Pancreas (tissue), 10 donors: ENCODE measurements at places on chromosomes 5 and 9. TPM values are rescaled to one million over a fixed set of nuclear protein-coding genes. Genes with fewer than 3 reads are reported as not detected.

- H3K4me3 ChIP-seq = no peak overlapping the region
- H3K4me1 ChIP-seq = no peaks in the 10 kb centered on the region
- no peaks in the 10 kb centered on the region for H3K27me3 ChIP-seq
- H3K36me3 ChIP-seq = no peaks in the 10 kb centered on the region
- no peak for DNase-seq
Observed at GRCh38 chr5:157088342-157088990, 20.4 kb downstream of the HAVCR2 start.

TOMM5 gene
- polyA plus RNA-seq = 59.2 TPM

- no peak overlapping the region for H3K27ac ChIP-seq
- H3K36me3 ChIP-seq = no peaks in the 10 kb centered on the region
- no peak overlapping the region for H3K4me3 ChIP-seq
- H3K27me3 ChIP-seq = no peaks in the 10 kb centered on the region
- H3K4me1 ChIP-seq = no peaks in the 10 kb centered on the region
- DNase-seq = peak; percentile 59
Observed at GRCh38 chr5:148482697-148483462, 99.1 kb downstream of the FBXO38 start.

- no peaks in the 10 kb centered on the region for H3K36me3 ChIP-seq
- no peaks in the 10 kb centered on the region for H3K27me3 ChIP-seq
- DNase-seq = no peak
Observed at GRCh38 chr9:135791431-135792267, 89.7 kb downstream of the KCNT1 start.

PCDHGB3 gene
- polyA plus RNA-seq = 0.59 TPM

NKD2 gene
- polyA plus RNA-seq = 18.6 TPM

DNA sequence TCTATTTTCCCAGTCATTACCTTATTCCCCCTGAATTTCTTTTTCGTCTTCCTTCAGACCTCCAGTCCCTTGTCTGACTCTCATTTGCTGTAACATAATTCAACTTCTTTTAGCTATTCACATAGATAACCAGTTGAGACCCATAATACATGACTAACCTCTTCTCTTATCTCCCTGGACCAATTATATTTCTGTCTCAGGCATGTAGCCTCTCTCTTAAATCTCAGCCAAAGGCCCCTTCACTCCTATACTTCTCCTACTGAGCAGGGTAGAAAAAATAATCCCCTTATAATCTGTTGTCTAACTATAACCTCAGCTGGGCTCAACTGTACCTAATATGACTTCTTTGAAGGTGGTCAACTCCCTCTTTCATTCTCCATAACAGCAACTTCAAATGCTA, 20.9 kb downstream of the RANBP6 start:
- H3K27me3 ChIP-seq = no peaks in the 10 kb centered on the region
- H3K36me3 ChIP-seq = no peaks in the 10 kb centered on the region
- H3K27ac ChIP-seq = no peak overlapping the region

GRCh38 chr9:89304020-89304833, 6.8 kb upstream of the CKS2 start:
- no peaks in the 10 kb centered on the region for H3K4me1 ChIP-seq
- no peaks in the 10 kb centered on the region for H3K36me3 ChIP-seq
- no peak for DNase-seq

DNA sequence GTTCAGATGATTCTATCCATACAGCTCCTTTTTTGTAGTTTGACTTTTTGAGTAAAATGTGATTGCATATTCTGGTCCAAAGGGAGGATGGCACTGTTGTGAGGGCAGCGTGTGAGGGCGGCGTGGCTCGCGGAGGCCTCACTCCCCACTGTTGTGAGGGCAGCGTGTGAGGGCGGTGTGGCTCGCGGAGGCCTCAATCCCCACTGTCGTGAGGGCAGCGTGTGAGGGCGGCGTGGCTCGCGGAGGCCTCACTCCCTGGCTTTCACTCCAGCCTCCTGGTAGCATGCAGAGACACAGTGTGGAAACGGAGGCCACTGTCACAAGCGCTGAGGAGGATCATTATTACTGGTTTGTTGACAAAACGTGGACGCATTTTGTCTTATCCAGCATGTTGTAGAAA, 79.0 kb downstream of the EHMT1 start:
- no peaks in the 10 kb centered on the region for H3K36me3 ChIP-seq
- no peaks in the 10 kb centered on the region for H3K4me1 ChIP-seq
- no peaks in the 10 kb centered on the region for H3K27me3 ChIP-seq
- no peak overlapping the region for H3K27ac ChIP-seq

- no peak for DNase-seq
- no peak overlapping the region for H3K4me3 ChIP-seq
- H3K36me3 ChIP-seq = no peaks in the 10 kb centered on the region
- no peaks in the 10 kb centered on the region for H3K4me1 ChIP-seq
- no peaks in the 10 kb centered on the region for H3K27me3 ChIP-seq
- H3K27ac ChIP-seq = no peak overlapping the region
Observed at GRCh38 chr5:98282521-98282920, 490.9 kb upstream of the RGMB start.

GPR150 gene
- polyA plus RNA-seq = 1.4 TPM

DNA sequence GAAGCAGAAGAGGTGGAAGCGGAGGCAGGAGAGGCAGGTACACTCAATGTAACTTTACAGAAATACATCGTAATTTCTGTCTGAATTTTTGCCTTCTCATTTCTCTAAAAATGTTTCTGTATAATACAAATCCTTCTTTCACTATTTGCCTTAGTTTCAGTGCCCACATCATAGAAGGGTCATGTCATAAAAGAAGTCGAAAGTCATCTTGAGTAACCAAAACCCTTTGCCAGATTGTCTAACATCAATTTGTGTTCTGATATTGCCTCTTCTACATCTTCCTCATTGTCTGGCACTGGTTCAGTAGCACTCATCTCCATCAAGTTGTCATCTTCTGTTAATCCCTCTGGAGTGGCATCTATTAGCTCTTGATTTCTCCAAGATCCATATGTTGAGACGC, 6.2 kb upstream of the CYFIP2 start:
- no peaks in the 10 kb centered on the region for H3K36me3 ChIP-seq
- H3K27ac ChIP-seq = no peak overlapping the region
- no peaks in the 10 kb centered on the region for H3K27me3 ChIP-seq
- no peak overlapping the region for H3K4me3 ChIP-seq

- no peak overlapping the region for H3K4me3 ChIP-seq
- no peaks in the 10 kb centered on the region for H3K36me3 ChIP-seq
- H3K27ac ChIP-seq = no peak overlapping the region
- H3K27me3 ChIP-seq = no peaks in the 10 kb centered on the region
- no peak for DNase-seq
Observed at GRCh38 chr9:111192650-111193049, 137.4 kb downstream of the OR2K2 start.

GRCh38 chr5:124919076-124919475, 172.6 kb upstream of the ZNF608 start:
- no peaks in the 10 kb centered on the region for H3K4me1 ChIP-seq
- no peaks in the 10 kb centered on the region for H3K27me3 ChIP-seq
- no peaks in the 10 kb centered on the region for H3K36me3 ChIP-seq
- no peak overlapping the region for H3K27ac ChIP-seq
- H3K4me3 ChIP-seq = no peak overlapping the region
- DNase-seq = no peak

C9orf50 gene
- not detected for polyA plus RNA-seq

DNA sequence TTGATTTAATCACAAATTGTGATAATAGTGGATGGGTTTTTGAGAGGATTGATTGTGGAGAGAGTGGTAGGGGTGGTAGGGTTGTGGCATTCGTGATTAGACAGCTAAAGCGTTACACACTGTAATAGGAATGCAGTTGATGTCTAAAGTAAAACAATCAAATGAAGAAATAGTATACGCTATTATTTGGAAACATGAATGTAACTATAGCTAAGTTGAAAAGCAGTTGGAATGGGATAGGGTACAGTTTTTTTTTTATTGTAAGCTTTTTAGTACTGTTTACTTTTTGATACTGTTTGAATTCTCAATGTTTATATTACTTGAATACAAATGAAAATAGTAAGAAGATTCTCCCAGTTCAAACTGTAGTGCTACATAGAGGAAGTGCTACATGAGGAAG, 51.8 kb downstream of the RANBP17 start:
- H3K4me3 ChIP-seq = no peak overlapping the region
- no peak overlapping the region for H3K27ac ChIP-seq
- H3K27me3 ChIP-seq = no peaks in the 10 kb centered on the region
- no peaks in the 10 kb centered on the region for H3K4me1 ChIP-seq

- no peak overlapping the region for H3K27ac ChIP-seq
- DNase-seq = no peak
- no peak overlapping the region for H3K4me3 ChIP-seq
Observed at GRCh38 chr5:90803381-90803780, 244.8 kb downstream of the ADGRV1 start.

GRCh38 chr5:135319928-135320606, 79.0 kb downstream of the MACROH2A1 start:
- H3K36me3 ChIP-seq = no peaks in the 10 kb centered on the region
- no peaks in the 10 kb centered on the region for H3K4me1 ChIP-seq
- H3K27me3 ChIP-seq = no peaks in the 10 kb centered on the region
- H3K4me3 ChIP-seq = no peak overlapping the region
- DNase-seq = no peak

DNA sequence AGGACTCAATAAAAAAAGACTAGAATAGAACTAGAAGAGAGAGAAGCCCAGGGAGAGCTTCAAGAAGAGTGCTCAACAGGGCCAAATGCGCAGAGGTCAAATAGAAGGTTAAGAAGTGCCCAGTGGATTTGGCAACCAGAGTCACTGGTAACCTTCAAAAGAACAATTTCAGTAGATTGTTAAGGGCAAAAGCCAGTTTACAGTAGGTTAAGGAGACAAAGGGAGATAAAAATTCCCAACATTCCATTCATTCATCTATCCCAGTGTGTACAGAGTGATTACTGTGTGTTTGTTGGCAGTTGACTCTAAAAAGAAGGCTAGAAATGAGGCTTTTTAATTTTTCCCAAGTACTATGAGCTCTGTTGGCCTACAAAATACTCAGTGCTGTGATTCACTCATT, 69.4 kb downstream of the RIGI start:
- no peak for DNase-seq
- H3K27ac ChIP-seq = no peak overlapping the region
- no peak overlapping the region for H3K4me3 ChIP-seq
- no peaks in the 10 kb centered on the region for H3K36me3 ChIP-seq
- no peaks in the 10 kb centered on the region for H3K4me1 ChIP-seq

GRCh38 chr5:76528547-76529331, 94.5 kb downstream of the F2RL2 start:
- no peak overlapping the region for H3K4me3 ChIP-seq
- no peaks in the 10 kb centered on the region for H3K36me3 ChIP-seq
- H3K27me3 ChIP-seq = no peaks in the 10 kb centered on the region
- peaks cover 9% of the 10 kb centered on the region for H3K4me1 ChIP-seq

DNA sequence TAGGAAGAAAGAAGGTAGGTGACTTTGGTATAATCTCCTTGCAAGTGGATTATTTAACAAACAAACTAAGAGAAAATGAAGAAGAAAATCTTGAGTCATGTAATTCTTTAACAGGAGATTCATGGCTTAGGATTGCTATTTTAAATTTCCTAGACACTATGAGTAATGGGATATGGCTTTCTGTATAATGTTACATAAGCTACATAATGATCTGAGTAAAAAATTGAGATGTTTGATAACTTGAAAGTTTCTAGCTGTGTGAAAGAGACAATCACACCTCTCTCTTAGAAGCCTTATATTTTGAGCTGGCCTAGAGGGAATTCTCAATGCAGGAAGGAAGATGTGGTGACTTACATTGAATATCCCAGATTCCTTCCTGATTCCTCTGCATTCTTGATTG, 92.5 kb downstream of the CDH9 start:
- no peak for DNase-seq
- H3K27ac ChIP-seq = no peak overlapping the region
- H3K4me1 ChIP-seq = no peaks in the 10 kb centered on the region
- no peaks in the 10 kb centered on the region for H3K27me3 ChIP-seq
- H3K4me3 ChIP-seq = no peak overlapping the region
